ENCODE measurements at places on chromosomes 7 and 10. TPM values are rescaled to one million over a fixed set of nuclear protein-coding genes. Genes with fewer than 3 reads are reported as not detected.

EN2 gene
- not detected for total RNA-seq

MICALL2 gene
- 19.1 TPM for total RNA-seq

LFNG gene
- 36.4 TPM for total RNA-seq

GRCh38 chr10:50322077-50322476 lies 70.8 kb upstream of the ASAH2 start:
- peak; percentile 37 for DNase-seq

GRCh38 chr10:19824381-19825342 lies 8.4 kb downstream of the PLXDC2 start:
- no peak for DNase-seq

DNA sequence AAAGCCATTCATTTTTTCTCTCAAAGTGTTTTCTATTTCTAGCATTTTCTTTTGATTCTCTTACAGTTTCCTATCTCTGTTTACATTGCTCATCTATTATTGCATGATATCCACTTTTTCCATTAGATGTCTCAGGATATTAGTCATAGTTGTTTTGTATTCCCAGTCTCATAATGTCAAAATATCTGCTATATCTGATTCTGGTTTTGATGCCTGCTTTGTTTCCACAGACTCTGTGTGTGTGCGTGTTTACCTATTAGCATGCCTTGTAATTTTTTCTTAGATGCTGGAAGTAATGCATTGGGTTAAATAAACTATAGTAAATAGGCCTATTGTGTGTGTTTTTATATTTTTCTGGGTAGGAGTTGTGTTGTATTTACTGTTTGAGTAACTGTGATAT lies 1126.3 kb downstream of the SORCS1 start:
- DNase-seq, result no peak

IL6 gene
- total RNA-seq, result 1.0 TPM

DNA sequence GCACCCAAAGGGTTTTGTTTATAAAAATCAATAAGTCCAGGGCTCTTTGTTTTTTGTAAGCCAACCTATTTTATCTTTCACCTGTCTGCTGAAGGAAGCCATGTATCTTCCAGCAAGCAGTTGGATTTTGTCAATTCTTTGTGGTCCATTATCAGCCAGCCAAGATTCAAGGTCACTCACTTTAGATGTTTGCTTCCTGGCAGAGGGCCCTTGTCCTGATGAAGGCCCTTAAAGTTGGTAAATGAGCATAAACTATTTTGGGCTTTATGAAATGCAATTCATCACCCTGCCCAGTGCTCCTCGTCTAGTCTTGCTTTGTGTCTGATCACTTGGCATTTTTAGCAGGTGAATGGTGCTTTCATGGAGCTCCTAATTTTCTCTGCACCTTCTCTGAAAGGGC lies 1004.2 kb downstream of the GRID1 start:
- DNase-seq, result no peak

RPEL1 gene
- 0.17 TPM for total RNA-seq

DNA sequence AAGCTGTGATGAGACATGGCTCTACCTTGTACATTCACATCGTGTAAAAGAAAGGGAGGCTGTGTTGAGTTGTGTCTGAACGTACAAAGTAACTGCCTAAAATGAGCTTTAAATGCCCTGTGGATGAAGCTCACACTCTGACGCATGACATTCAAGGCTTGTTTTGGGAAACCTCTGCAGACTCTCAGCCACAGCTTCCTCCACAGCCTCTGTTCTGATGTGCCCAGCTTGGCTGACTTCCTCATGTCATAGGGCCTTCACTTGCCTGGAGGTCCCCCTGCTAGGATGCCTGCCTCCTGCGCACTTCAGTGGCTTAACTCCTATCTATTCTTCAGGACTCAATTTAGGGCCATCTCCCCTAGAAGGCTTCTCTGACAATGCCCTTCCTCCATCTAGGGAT lies 230.0 kb upstream of the HABP2 start:
- DNase-seq, result no peak

DNA sequence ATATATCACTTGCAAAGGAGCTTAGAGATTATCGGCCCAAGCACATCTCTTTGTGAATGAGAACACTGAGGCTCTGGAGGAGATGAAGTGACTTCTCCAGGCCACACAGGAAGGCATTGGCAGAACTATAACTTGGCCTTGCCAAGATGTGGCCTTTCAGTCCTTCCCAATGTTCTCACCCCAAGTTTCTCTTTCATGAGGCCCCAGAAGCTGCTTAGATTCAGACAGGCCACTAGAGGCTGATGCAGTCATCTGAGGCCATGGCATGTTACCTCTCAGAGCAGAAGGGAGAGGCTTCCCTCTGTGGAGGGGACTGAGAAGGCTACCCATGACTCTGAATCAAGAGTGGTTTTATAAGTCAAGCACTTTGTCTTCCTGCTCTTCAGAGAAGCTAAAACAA lies 1003.7 kb downstream of the LRMDA start:
- no peak for DNase-seq

ITPRID1 gene
- not detected for total RNA-seq

DNA sequence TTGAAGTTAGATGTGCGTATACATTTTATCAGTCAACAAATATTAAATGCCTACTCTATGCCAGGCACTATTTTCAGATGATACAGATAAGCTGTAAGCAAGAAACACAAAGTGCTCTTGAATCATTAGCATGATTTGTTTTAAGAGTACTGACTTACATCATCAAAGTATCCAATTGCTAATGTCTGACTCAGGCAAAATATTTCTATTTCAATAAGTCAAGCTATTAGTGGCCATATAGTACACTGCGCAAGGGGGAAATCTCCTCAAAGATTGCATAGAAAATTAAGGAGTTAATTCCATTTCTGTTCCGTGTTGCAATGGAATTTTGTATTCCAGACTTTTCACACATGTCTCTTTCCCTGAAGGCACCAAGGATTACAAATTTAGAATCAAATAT lies 46.1 kb upstream of the DNAJC1 start:
- no peak for DNase-seq

DNA sequence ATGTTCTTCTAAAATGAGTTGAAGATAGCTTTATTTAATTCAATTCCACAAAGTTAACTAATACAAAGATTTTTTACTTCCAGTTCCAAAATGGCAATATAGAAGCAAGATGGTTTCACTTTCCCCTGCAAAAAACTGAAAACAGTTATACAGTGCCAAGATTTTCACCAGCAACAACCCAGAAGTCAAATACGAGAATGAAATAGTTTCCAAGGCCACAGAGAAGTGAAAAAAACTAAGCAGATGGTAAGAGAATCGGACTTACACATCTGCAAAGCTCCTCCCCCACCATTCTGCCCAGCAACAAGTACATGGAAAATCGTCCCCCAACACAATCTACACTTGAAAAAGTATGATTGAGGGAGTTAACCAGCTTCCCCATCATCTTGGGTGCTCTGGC lies 30.3 kb upstream of the KEL start:
- no peak for DNase-seq

DNA sequence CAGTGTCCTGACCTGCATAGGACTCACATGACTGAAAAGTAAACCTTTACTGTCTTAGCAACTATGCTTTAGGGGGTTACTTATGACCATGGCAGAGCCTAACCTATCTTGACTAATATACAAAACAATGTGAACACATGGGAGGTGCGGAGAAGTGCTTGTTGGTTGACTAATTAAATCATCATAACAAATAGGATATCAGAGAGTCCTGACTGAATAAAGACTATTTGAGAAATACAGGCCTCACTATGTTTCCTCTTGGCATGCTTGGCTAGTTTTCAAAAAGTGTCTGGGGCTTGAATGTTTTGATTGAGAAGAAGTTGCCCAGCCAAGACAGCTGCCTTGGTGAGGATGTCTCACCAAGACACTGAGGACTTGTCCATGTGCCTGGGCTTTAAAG lies 104.4 kb upstream of the PHYHIPL start:
- DNase-seq, result no peak

DNA sequence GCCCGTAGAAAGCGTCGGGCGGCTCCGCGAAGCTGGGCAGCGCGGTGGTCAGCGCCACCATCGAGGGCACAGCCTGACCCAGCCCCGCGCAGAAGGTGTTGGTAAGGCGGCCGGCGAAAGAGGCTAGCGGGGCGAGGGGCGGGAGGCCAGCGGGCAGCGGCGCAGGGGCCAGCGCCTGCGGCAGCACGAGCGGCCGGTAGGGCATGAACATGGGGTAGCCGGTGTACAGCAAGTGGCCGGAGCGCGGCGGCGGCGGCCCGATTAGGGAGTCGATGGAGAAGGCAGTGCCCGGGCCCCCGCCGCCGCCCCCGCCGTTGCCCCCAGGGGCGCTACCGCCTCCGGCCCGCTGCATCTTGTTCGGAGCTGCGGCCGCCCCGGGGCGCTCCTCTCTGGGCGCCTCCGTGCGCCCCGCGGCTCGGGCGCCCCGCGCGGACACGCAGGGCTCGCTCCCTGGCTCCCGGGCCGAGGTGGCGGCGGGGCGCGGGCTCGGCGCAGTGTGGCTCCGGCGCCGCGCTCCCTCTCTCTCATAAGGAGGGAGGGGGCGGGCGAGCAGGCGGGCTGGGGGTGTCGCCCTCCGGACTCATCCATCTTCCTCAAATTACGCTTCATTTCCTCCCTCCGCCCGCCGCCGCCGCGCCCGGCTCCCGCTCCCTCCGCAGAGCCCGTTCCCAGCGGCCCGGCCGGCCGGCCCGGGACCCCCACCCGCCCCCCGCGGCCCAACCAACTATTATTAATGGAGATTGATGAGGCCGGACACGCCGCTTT lies at the start of gene GBX1:
Gene GBX1, minus strand, starts transcription at position 498 of the 765 bp plus-strand sequence. Its CDS starts 146 bp downstream, at position 352.
- peak; percentile 38 for DNase-seq

PRXL2A gene
- total RNA-seq, result 343 TPM

GRCh38 chr10:125606414-125607010 lies 76.5 kb downstream of the TEX36 start:
- peak; percentile 95 for DNase-seq

- DNase-seq, result no peak
Observed at GRCh38 chr10:22649390-22649841, 65.0 kb downstream of the PIP4K2A start.

CLRN3 gene
- total RNA-seq, result 0.19 TPM

TAS2R41 gene
- not detected for total RNA-seq

LRRC17 gene
- total RNA-seq, result 2.0 TPM

GRCh38 chr10:60618861-60619260 lies 159.4 kb upstream of the CDK1 start:
- no peak for DNase-seq

ZNF746 gene
- 24.3 TPM for total RNA-seq

DNA sequence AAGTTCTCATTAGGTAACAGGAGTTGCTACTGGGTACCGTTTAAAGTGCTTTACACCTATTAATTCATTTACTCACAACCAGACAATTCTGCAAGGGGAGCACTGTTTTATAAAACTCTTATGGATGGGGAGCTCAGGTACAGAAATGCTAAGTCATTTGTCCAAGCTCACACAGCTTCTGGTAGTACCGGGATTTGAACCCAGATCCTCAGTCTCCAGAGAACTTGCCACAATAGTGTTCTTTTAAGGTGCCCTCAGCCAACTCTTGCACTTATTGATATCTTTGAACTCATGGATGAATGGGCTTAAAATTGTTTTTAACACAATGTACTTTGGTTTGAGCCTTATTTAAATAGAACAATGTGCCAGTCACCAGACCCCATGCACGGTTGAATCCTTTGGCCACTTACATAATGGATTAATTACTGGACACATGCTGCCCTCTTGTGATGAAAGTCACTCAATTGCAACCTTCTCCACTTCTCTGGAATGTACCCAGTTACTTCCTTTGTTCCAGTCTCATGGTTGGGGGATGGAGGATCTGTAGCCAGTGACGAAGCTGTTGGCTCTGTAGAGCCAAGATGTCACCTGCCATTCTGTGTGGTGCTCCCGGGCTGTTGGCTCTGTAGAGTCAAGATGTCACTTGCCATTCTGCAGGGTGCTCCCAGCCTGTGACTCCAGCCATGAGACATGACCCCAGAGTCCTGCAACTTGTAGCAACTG lies 65.6 kb downstream of the NOD1 start:
- peak; percentile 93 for DNase-seq

- no peak for DNase-seq
Observed at GRCh38 chr10:14916600-14916999, 37.3 kb downstream of the DCLRE1C start.

DNA sequence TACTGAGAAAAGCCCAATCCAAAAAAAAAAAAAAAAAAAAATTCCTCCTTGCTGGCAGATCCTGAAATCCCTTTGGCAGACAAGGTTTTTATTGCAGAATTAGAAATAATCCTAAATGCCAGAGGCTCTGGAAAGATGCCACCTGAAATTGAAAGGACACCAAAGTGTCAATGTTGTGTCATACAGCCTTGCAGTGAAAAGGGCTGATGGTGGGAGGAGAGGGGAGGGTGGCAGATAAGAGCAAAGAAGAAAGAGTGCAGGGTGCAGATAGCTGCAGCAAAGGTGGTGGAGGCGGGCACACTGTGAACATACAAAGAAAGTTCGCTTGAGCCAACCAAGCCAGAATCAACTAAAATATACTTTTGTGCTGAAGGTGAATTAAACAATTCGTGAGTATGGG lies 8.2 kb upstream of the OPTN start:
- no peak for DNase-seq

GRCh38 chr7:158351051-158351450 lies 236.6 kb downstream of the PTPRN2 start:
- no peak for DNase-seq

- no peak for DNase-seq
Observed at GRCh38 chr10:116132780-116133399, 140.1 kb downstream of the GFRA1 start.

GRCh38 chr7:159026271-159027055 lies 118.2 kb downstream of the VIPR2 start:
- no peak for DNase-seq

VPS37D gene
- 2.5 TPM for total RNA-seq

GRCh38 chr7:36911788-36912187 lies 187.5 kb upstream of the AOAH start:
- no peak for DNase-seq

FAM170B gene
- total RNA-seq, result not detected

DNA sequence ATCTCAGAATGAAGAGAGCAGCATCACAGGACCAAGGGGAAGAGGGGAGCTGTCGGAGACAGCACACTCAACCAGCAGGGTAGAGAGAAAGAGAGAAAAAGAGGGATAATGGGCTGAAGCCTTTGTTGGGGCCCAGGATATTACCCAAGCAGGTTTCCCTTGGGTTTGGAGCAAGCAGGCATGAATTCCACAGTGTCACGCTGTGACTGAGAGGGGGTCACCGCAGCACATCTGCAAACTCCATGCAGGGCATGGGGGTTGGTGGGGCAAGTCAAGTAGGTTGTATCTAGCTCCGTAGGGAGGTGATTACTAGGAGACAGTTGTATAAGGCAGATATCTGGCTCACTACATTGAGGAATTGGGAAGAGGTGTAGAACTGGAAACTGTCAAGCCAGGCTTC lies 42.2 kb upstream of the SEMA3E start:
- no peak for DNase-seq

- no peak for DNase-seq
Observed at GRCh38 chr7:105905209-105905909, 29.0 kb upstream of the ATXN7L1 start.

Data from dermis blood vessel endothelial cell (primary cell).